ENCODE measurements at places on chromosomes 4 and X. TPM values are rescaled to one million over a fixed set of nuclear protein-coding genes. Genes with fewer than 3 reads are reported as not detected.

The DIAPH2 gene
- 9.9 TPM for total RNA-seq

DNA sequence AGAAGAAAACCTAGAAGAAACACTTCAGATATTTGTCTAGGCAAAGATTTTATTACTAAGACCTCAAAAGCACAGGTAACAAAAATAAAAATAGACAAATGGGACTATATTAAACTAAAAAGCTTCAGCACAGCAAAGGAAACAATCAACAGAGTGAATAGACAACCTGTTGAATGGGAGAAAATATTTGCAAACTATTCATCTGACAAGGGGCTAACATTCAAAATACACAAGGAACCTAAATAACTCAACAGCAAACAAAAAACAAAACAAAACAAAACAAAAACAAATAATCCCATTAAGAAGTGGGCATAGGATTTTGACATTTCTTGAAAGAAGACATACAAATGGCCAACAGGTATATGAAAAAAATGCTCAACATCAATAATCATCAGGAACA is 192.7 kb upstream of the ZCCHC13 start:
- DNase-seq, result no peak

GRCh38 chr4:1345903-1346780 is 866 bp upstream of the UVSSA start:
- peak; percentile 81 for DNase-seq

- no peak for DNase-seq
These were observed 69.8 kb upstream of the NEIL3 start for GRCh38 chr4:177239878-177240277.

- no peak for DNase-seq
These were observed 60.4 kb downstream of the PPEF2 start for GRCh38 chr4:75841641-75842520.

GRCh38 chrX:133215017-133215416 is 3.1 kb downstream of the TFDP3 start:
- DNase-seq, result no peak

DNA sequence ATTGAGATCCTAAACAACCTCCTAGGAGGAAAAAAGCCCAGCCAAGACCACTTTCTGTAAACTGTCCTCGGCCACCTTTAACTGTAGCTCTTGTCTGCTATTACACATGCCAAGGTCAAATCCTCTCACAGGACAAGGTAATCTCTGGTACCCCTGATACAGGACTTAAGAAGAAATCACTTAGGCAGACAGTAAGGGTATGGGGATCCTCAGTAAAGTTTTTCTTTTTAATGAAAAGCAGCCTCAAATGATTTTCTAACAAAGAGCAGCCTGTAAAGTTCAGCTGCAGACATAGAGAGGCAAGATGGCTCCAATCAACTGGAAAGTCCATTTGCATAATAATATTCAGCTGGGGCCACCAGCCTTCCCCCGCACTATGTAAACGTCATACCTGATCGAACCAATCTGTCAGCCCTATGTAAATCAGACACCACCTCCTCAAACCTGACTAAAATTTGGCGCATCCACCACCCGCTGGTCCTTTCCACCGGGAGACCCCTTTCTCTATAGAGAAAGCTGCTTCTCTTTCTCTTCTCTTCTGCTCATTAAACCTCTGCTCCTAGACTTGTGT is 14.6 kb upstream of the MPP1 start:
- no peak for DNase-seq

GRCh38 chr4:48906206-48907173 is at the start of gene OCIAD2:
Gene OCIAD2 (minus strand): TSS chr4:48906774. CDS start chr4:48904549, 2,225 bp downstream.
- DNase-seq, result peak; percentile 76
